ENCODE measurements at places on chromosomes 1 and 21.

- no peak for DNase-seq
Measured at GRCh38 chr1:48263041-48263440, 40.5 kb downstream of the SLC5A9 start.

- DNase-seq, result no peak
Measured at GRCh38 chr1:175043824-175044223, 20.6 kb upstream of the MRPS14 start.

- no peak for DNase-seq
Measured at GRCh38 chr1:152410599-152410998, 3.5 kb downstream of the CRNN start.

- DNase-seq, result no peak
Measured at GRCh38 chr1:6149597-6149996, 30.5 kb downstream of the CHD5 start.

- no peak for DNase-seq
Measured at GRCh38 chr1:219676012-219676765, 63.3 kb upstream of the ZC3H11B start.

DNA sequence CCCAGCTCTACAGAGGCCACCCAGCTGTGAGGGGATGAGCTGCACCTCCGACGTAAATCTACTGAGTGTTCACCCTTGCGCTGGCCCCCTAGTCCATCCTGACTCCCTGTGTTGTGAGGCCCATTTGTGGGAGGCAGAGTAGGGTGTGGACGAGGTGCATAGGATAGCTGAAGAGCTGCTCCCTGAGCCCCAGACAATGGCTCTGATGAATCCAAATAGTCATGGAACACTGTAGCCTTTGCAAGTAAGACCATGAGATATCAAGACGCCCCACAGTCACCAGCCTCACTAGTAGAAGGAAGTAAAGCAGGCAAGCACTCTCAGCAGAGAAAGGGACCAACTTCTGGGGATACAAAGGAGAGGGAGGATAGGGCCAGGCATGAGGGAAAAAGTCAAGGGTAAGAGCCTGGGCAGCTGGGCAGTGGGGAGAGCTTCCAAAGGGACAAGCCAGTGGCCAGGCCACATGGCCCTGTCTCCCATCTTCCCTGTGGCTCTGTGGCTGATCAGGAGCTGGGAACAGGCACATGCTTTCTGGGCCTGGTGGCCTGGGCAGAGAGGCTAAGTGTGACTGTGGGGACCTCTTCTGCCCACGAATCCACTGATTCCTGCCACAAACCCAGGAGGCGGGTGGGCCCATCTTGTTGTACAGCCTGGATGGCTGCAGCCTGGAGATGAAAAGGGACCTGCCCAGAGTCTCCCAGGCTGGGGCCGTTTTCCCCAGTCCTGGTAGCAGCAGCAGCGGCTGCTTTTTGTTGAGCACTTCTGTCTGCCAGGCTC is 55.5 kb upstream of the EPS8L3 start:
- no peak for DNase-seq

DNA sequence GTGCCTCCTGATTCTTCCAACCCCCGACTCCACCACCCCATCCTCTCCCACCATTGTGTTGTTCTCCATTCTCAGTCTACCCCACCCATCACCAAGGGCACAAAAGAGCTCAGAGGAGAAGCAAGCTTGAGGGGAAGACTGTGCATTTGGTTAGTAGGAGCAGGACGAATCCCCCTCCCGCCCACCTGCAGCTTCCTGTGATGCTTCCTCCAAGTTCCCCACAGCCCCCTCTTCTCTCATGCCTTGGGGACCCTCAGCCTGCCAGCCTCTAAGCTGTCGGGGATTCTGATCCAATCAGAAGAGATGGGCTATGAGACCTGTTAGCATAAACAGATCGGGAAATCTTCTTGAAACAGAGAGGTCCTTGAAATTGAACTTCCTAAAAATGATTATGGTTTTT is 22.2 kb upstream of the CAPZB start:
- DNase-seq, result no peak

- no peak for DNase-seq
Measured at GRCh38 chr1:8731162-8731561, 86.3 kb downstream of the RERE start.

DNA sequence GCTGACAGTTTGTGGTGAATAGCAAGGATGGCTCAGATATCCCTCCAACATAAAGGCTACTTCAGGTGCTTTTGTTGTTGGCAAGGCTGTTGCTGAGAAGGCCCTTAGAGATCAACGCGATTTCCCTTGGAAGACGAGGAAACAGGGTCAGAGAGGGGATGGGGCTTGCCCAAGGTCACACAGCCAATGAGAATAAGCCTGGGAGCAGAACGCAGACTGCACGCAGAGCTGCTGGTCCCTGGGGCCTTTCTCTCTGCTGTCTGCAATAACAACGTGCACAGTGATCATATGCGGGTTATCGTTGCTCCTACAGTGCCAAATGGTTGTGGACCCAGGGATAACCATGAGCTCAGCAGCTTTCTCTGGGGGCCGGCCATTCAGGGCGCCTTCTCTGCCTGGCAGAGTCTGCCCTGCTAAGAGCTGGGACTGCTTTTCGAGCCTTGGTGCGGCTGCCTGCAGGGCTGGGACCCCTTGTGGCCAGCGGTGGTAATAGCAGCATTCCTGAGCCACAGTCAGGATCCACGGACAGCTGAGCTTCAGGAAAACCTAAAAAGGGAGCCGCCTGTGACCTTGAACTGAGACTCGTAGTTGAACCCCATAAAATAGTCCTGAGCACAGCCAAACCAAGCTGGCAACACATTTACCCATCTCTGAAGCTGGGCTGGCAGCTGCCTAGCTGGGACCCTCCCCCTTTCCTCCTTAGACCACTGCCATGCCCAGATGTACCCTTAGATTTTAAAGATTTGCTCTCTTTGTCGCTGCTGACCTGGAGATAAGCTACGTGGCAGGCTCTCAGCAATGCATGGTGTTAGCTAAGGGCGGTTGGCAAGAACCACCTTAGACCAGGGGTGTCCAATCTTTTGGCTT is 39.8 kb downstream of the HTR6 start:
- peak; percentile 70 for DNase-seq

DNA sequence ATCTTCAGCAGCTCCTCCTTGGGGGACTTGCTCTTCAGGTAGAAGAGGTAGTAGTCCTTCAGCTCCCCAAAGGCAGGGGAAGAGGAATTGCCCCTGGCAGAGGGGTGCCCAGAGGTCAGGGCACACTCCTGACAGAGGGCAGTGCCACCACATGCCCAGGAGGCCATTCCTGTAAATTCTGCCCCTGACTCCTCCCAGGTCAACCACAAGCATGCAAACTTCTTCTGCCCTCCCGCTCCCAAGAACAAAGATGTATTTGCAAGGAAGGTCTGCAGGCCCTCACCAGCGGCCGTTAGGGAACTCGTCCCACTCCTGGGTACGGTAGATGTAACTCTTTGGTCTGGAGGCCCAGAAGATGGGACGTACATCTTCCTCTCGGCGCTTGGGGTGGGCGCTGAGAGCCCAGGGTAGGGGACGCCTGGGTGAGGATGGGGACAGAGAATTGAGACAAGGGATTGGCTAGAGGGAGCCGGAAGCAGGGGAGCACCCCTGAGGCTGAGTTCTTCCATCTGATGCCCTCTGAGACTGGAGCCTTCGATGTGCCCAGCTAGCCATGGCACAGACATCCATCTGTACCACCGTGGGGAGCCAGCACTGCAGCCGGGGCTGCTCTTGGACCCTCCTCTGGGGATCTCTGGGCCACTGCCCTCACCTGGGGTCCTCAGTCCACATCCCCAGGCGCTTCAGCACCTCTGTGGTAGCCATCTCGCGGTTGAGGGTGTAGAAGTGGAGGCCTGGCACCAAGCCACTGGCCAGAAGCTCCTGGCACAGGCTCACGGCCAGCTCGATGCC is 11.1 kb downstream of the MTHFR start:
- no peak for DNase-seq

- no peak for DNase-seq
Measured at GRCh38 chr1:149884433-149885338, 14.7 kb upstream of the BOLA1 start.

DNA sequence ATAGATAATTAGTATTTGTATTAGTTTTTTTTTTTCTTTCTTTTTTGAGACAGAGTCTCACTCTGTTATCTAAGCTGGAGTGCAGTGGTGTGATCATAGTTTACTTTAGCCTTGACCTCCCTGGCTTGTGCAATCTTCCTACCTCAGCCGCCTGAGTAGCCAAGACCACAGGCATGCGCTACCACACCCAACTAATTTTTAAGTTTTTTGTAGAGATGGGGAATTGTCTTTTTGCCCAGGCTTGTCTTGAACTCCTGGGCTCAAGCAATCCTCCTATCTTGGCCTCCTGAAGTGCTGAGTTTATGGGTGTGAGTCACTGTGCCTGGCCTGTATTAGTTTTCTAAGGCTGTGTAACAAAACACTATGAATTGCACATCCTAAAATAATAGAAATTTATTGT is 58.3 kb downstream of the MSH4 start:
- no peak for DNase-seq

DNA sequence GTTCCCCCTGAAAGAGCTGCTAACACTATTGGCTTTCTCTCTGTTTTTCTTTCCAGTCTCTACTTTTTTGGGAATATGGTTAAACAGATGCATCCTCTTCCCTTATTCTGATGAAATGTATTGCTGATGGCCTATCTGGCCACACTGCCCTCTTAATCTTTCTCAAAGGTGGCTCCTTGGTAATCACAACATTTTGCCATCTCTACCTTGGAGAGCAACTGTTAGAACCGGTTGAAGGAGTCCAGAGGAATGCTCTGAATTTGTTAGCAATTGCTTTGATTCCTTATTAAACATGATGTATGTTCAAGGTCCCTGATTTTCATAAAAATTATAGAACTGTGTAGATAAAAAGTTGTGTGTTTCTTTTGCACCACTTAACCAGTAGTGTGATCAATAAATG is 50.1 kb upstream of the ARID1A start:
- DNase-seq, result no peak

DNA sequence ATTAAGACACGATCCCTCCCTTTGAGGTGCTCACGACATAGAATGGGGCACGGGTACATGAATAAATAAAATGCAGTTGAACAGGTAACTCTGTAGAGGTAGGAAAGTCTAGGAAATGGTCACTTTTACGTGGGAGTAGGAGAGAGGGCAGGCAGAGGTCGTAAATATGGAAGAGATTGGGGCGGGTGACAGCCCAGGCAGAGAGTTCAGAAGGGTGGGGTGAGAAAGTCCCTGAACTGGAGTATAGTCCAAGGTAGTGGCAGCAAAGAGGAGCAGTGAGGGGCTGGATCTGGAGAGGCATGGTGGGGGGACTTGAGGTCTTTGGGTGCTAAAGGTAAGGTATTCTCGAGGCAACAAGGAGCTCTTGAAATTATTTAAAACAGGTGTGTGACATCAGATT is 147.9 kb downstream of the C1orf21 start:
- DNase-seq, result no peak

- DNase-seq, result no peak
Measured at GRCh38 chr1:24022581-24023361, 42.6 kb upstream of the SRSF10 start.
